ENCODE measurements at places on chromosomes 5 and 9.

DNA sequence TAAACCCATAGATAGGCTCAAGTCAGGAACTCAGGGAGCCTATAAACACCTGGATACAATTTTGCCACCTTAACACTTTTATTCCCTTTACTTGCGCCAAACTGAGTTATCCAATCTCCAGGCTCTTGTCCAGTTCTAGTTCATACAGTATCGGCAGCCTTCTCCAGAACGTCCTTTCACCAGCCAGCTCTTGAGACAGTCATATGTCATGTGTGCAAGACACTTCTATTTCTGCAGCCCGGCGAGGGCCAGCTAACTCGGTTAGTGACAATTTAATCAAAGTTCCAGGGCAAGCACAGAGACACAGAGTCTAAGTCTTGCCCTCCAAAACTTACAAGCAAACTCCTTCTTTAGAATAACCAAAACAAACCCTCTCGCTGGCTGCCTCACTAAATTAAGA, 12.9 kb downstream of the ABCA1 start:
- no peak for DNase-seq

DNA sequence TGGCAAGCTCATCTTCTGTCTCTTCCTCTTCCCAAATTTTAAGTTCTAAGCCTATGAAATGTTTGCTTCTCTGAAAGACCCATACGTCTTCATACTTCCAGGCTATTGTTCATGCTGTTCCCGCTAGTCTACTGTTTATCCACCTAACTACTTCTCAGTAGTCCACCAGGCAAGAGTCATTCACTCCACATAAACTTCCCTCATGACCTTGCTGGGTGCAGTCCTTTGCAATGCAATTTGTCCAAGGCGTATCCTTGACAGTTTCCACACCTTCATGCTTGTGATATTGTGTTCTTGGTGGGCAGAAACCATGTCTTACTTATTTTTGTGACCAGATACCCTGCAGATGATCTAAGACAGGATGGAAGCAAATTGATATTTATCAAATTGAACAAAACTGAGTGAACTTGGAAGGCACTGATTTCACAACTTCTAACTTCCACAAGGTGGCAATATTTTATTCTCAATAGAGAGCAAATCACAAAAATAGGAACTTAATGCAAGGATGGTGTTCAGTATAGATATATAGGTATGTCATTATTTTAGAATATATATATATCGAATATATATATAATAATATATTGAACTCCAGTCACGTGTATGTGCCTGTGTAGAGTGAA, 30.3 kb downstream of the TYRP1 start:
- DNase-seq = no peak

DNA sequence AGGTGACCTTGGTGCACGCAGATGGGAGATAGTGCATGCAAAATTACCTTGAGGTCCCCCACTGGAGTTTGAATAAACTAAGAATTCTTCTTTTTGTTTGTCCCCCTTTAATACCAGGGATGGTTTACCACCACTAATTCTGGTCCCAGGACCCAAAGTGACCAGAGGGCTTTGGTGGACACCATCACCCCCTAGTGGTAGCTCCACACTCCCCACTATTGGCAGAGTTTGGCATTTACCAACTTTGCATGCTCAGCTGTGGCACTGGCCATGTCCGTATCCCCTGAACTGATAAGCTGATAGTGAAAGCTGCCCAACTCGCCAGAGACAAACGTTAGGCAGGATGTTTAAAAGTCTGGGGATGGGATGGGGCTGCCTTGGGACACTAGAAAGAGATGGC, 3.3 kb downstream of the ASTN2 start:
- DNase-seq = no peak

GRCh38 chr5:142539154-142539740, 146.6 kb downstream of the FGF1 start:
- no peak for DNase-seq

GRCh38 chr5:36681711-36682110, 75.3 kb downstream of the SLC1A3 start:
- no peak for DNase-seq

DNA sequence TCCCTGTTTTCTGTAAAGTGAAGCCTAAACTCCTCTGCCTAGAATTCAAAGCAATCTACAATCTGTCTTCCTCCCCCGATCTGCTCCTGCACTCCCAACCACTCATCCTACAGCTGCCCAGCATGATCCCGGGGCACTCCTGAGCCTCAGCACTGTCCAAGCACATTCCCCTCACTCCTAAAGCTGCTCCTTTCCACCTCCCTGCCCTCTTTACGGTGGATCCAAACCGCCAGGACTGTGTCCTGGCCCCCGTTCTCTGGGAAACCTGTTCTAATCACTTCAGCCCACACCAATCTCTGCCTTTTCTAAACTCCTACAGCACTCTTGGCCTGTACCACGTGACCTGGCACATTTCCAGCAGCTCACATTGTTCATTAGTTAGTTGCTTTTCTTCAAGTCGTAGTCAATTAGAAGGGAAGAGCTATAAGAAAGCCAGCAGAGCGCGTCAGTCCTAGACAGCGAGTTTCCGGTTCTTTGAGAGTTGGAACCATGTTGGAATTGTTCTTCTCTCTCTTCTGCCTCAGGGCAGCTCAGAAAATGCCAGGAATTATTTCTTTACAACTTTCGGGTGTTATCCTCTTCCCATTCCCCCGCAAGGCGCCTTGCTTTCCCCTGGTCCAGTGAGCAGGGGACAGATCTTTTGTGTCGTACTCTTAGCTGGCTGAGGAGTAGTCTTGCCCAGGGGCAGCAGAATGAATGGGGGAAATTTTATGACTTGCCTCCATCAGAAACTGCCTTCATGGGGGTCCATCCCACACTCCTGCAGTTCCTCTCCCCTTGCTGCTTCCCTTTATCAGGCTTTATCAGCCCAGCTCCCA, 60.7 kb downstream of the NRG2 start:
- DNase-seq = no peak

DNA sequence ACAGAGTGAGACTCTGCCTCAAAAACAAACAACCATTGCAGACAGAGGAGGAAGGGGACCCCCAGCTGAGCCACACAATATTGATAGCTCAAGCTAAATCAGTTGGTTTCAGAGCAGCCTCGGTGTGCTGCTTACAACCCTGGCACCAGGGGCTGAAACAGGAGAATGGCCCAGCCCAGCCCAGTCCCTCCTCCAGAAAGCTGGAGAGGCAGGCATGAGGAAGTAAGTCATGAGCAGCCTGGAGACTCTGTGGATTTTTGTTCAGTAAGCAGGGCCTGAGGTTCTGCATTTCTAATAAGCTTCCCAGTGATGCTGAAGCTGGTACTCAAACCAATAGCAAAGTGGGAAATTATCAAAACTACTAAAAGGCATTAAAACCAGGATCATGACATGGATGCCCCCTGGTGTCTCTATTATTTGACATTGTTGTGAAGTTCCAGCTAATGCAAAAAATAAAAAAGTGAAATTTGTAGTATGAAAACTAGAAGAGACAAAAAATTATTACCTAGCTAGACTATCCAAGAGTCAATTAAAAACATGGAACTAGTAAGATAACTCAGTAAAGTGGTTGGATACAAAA, 14.2 kb downstream of the PRRT1B start:
- no peak for DNase-seq

DNA sequence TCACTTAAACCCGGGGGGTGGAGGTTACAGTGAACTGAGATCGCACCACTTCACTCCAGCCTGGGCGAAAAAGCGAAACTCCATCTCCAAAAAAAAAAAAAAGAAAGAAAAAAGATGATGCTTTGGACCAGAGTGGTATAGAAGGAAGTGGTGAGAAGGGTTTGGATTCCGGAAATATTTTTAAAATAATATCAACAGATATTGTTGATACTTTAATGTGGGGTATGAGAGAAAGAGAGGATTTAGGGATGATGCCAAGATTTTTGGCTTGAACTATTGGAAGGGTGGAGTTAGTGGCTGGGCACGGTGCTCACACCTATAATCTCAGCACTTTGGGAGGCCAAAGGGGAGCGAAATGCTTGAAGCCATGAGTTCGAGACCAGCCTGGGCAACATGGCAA, 49.6 kb upstream of the PLIN2 start:
- DNase-seq = no peak

DNA sequence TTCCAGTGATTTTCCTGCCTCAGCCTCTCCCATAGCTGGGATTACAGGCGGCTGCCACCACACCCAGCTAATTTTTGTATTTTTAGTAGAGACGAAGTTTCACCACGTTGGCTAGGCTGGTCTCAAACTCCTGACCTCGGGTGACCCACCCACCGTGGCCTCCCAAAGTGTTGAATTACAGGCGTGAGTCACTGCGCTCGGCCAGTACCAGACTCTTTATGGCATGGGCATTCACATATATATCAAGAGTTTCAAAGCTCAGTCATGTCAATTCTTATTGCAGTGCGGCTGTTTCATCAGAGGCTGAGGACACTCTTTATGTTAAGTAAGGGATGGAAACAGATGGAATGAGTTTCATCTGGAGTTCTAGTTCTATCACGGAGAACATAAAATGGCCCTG, 315.2 kb upstream of the CDH6 start:
- no peak for DNase-seq

DNA sequence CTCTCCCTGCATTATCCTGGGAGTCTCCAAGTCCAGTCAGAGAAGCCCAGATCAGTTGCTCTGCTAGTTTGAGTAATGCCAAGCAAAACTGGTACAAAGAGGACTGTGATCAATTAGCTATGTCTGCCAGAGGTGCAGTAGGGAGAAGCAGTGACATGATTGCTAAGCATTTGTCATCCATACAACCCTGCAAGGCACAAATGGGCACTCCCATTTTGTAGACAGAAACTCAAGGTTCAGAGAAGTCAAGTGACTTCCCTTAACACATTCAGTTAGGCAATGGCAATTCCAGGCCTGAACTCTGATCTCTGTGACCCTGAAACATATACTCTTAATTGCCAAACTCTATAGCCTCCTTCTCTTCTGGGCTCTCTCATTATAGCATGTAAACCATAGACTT, 34.0 kb downstream of the NDST1 start:
- no peak for DNase-seq

- no peak for DNase-seq
Measured at GRCh38 chr9:111548623-111549022, 23.6 kb downstream of the ZNF483 start.

DNA sequence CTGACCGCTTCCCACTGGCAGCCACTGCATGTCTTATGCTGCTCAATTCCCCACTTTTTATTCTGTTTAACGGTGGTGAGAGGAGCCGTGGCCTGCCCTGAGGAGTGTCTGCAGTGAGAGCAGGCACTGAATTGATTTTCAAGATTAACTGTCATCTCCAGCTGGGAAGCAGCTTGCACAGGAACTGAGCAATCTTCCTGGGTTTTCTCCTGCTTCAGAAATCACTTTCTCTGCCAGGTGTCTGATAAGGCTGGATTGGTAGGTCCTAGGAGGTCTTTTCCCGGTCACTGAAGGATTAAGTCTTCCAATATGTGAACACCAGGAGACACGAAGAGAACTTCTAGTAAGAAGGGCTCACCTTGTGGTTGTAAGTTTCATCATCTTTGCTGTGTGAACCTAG, 181.1 kb upstream of the RAD23B start:
- DNase-seq = no peak

DNA sequence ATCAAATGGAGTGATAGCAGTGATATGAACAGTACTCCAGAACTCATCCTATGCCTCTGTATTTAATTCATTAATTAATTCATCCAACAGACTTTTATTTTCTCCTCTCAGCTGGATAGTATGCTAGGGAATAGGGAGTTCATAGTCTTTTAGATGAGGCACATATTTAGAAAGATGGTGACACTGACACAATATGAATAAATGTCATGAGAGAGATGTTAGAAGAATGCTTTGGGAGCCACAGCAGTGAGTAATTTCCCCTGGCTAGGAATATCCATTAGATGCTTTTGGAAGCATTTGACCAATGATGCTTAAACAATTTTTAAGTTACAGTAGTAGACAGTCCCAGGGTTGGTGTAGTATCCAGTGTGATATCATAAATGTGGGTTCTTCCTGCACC, 428.7 kb upstream of the SGCD start:
- DNase-seq = peak; percentile 51

GRCh38 chr5:73630765-73631164, 4.8 kb downstream of the ARHGEF28 start:
- DNase-seq = no peak

- DNase-seq = no peak
Measured at GRCh38 chr5:116265471-116265870, 180.6 kb downstream of the COMMD10 start.

GRCh38 chr9:96026655-96027213, 151.2 kb downstream of the ERCC6L2 start:
- DNase-seq = no peak

- peak; percentile 24 for DNase-seq
Measured at GRCh38 chr5:68953875-68954617, 139.8 kb upstream of the SLC30A5 start.

GRCh38 chr9:68844631-68845612, 139.9 kb downstream of the PIP5K1B start:
- DNase-seq = no peak

GRCh38 chr5:38341056-38341455, 82.7 kb downstream of the EGFLAM start:
- DNase-seq = no peak

- no peak for DNase-seq
Measured at GRCh38 chr5:96012399-96012798, 50.7 kb upstream of the ELL2 start.

GRCh38 chr5:32964261-32964660, 253.1 kb downstream of the NPR3 start:
- DNase-seq = peak; percentile 57

- DNase-seq = no peak
Measured at GRCh38 chr5:59864718-59865117, 28.8 kb downstream of the PDE4D start.

DNA sequence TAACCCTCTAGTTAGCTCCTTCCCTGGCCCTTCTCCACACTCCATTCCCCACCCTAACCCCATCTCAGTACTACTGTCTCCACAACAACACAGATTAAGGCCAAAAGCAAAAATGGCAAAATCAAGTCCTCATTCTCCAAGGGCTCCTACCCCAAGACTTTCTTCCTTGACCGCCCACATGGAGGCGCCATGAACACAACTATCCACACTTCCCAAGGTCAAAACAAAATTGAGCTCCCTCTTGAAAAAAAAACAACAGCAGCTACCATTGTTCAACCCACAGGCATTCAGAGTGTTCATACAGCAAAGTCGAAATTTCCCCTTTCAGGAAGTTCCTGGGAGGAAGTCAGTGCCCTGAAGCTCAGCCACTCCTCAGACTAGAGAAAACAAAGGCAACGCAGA, 54.4 kb downstream of the GNAQ start:
- peak; percentile 49 for DNase-seq

- no peak for DNase-seq
Measured at GRCh38 chr5:72487177-72487576, 20.0 kb downstream of the ZNF366 start.

GRCh38 chr5:68086439-68086838, 129.1 kb upstream of the PIK3R1 start:
- DNase-seq = no peak

- DNase-seq = no peak
Measured at GRCh38 chr9:114830546-114830945, 24.7 kb upstream of the TNFSF15 start.

Measured in GM04503 (cell line).